ENCODE measurements at places on chromosomes 11 and 22.

DNA sequence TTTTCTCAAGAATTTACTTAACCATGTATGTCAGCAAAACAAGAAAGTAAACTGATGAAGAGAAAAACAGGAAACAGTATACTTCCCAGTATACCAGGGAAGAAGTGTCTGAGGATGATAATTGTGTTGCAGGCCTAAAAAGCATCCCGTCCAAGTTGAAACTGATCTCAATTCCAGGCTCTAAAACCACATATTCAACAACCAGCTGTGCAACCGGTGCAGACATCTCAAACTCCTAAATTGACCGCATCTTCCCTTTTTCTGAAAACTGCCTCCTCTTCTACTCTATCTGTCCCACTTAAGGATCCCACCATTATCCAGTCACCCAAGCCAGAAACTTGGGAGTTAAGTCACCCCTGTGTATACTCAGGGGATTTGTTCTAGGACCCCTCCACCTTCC is 47.2 kb downstream of the CCDC83 start:
- no peak for DNase-seq

DNA sequence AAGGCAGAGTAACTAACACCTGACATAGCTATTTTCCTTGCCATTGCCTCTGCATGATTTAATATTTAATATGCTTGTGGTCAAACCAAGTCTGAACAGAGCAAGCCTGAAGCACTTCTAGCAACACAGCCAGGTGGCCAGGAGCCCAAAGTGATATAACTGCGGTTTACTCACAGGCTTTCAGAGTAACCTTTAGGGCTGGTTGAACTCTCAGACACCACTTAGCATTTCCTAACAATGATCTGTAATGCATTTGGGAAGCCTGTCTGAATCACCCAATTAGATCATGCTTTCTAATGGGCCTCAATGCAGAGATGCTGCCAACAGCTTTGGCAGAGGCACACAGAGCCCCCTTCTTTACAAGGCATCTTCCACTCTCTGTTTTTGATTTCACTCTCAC is 96.1 kb downstream of the FDX1 start:
- no peak for DNase-seq

DNA sequence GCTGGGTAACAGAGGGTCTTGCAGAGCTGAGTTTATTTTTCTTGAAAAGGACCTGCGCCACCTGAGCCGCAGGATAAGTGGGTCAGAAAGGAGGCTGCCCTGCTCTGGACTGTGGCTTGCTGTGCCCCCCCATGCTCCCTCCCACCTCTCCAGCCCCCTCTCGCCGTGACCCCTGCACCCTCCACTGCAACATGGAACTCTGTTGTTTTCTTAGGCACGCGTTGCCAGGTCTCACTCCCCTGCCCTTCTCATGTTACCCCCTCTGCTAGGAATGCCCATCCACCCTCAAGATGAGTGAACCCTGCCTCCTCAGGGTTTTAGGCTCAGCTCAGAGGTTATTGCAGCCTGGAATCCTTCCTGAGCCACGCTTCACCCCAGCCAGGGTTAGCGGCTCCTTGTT is 10.8 kb downstream of the ETS1 start:
- DNase-seq: no peak

DNA sequence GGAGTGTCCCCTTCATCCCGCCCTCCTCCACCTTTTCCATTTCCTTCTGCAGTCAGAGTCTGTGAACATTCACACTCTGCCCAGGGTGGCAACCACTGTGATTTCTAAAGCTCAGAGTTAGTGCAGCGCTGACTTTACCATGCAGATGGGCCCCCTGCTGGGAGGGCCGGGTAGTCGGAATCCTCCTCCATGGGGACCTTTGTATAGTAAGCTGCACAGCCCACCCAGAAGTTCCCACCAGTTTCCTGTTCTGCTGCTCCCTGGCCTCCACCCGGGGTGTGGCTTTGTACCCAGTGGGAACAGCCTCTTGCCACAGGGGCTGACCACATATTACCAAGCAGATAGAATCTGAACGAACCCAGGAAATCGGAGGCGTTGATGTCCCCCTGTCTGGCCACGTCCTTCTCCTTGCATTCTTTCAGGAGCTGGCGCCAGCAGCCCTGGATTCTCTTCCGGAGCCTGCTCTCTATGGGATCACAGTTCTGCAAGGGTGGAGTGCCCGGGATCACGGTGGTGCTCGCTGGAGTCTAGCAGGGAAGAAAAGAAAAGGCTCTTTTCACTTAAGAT is 125.3 kb downstream of the MPPED1 start:
- DNase-seq: no peak

All from T-helper 2 cell (primary cell).